ENCODE measurements at places on chromosomes 1 and 21.

DNA sequence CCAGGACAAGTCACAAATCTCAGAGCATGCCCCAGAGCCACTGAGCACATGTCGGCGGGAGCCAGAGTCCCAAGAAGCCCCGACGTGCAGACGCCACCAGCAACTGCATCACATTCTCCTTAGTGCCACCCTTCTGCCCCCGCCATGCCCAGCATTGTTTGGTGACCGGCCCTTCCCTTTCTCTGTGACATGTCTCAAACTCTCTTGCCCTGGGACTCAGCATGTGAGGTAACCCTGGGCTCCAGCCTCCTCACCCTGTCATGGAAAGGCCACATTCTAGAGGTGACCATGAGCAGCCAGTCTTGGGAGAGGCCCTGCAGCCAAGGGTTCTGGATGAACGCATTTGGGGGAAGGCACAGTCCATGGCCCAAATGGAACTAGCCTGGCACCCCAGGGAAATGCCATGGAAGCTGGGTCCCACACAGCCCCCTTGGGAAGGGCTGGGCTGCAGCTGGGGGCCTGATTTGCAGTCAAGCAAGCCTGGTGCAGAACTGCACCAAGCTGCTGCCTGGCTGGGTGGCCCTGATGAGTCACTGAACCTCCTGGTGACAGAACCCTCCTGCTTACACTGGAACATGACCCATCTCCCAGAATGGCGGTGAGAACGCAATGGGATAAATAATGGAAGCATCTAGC lies 94.4 kb downstream of the ITPKB start:
- DNase-seq: no peak

- DNase-seq: no peak
Observed at GRCh38 chr1:59738152-59738551, 76.6 kb upstream of the HOOK1 start.

DNA sequence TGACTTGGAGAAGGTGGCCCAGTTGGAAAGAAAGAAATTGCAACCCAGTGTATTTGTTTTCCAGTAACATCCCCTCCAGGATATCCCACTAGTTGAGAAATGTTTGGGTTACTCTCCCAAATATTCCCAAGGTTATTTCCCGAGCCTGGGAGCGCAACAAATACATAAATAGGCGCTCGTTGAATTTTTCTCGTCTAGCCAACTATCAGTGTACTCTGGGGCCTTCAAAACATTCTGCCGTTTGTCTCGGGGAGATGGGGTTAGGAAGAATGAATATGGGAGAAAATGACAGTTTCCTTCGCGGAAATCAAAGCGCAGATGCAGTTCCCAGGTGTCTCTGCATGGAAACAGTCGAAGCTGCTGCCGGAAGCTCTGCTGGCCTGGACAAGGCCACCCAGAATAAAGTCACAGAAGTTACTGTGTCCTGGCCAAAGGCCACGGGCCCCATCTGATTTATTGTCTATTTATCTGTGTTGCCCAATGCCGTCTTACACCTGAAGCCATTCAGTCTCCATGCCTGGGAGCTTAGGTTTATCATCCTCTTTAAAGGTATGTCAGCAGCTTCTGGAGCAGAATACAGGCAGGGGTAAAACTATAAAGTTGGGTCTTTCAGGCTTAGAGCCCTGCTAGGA lies 1.0 kb downstream of the C1orf115 start:
- DNase-seq: peak; percentile 7

DNA sequence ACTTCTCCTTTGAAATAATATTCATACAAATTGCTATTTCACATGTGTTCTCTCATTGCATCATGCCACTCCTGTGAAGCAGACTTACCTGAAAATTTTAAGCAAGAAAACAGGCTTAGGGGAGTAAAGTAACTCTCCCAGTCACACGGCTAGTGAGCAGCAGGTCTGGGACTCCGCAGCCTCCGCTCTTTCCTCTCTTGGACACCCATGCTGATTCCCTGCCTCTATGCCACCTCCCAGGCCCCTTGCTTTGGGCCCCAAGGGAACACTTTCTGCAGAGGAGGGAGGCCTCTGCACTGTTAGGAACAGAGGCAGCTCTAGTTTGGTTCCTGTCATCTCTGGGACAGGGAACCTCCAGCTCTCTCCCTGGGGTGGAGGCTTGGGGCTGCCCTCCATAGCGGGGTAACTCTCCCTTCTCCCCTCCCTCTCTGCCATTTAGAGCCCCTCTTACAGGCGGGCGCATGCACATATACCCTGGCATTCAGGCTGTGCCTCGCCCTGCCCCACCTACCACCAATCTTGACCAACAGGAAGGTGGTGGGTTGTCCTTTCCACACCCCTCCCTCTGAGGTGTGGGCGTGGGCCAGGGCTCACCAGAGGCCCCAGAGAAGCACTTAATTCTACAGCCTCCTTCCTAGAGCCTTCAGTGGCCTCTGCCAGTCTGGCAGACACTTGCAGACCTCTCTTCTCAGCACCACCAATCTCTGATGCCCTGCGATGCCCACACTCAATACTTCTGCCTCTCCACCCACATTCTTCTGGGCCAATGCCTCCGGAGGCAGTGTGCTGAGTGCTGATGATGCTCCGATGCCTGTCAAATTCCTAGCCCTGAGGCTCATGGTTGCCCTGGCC lies at the start of gene RXFP4:
TSS of gene RXFP4 (plus strand) at position 646 of the 852 bp plus-strand sequence. CDS start at position 718, 72 bp downstream.
- no peak for DNase-seq

DNA sequence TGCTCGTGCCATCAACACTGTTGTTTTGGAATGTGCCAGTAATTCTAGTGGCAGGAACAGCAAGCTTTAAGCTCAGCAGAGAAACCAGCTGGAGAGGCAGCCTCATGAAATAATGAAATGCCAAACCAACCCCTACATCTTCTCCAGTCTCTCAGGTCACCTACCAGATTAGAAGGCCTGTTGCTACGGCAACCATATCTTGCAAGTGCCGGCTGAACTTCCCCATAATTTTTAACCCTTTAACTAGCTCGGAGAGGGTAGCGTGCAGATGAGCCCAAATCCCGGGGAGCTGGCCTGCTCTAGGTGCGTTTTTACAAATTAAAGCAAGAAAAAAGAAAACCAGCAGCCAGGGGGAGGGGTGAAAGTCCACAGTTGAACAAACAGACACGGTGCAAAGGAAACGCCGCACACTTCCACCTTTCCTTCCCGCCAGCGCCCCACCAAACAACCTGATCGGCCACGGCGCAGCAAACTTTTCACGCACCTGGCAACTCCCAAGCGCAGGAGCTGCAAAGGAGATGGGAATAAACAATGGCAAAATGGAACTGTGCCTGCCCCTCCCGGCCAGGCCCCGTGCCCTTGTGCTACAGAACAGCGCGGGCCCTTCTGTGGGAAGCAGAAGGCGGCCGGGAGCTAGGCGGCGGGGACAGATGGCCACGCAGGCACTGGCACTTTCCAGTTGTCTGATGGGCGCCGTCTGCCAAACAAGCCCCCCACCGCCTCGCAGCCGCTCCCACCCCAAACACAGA lies 50.1 kb downstream of the SSBP3 start:
- DNase-seq: peak; percentile 66

- DNase-seq: no peak
Observed at GRCh38 chr1:21340230-21340945, 50.1 kb upstream of the ECE1 start.

GRCh38 chr1:21552715-21553114 lies 43.5 kb downstream of the ALPL start:
- DNase-seq: no peak

DNA sequence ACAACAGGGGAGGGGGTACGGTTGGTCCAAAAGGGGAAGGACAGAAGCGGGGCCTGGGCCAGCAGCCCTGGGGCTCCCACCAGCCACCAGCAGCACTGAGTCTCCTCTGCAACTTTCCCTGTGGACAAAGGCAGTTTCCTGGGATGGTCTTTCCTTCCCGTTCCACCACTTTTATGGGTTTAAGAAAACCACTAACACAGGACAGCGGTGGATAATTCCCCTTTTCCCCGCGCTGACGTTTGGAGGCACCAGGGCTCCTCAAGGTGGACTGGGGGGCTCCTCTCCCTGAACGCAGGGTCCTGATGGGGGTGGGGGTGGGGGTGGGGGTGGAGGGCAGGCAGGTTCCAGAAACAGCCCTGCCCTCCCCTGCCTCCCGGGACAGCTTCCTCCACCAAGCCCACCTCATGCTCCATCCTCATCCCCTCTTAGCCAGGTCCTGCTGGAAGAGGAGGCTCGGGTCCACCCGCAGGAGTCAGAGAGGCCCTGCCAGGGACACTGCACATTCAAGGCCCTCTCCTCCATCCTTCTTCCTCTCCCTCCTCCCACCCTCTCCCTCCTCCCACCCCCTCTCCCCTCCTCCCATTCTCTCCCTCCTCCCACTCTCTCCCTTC lies 4.8 kb upstream of the COL6A1 start:
- no peak for DNase-seq

Data from neural progenitor cell (in vitro differentiated cells).